ENCODE measurements at places on chromosomes 3 and 15.

DNA sequence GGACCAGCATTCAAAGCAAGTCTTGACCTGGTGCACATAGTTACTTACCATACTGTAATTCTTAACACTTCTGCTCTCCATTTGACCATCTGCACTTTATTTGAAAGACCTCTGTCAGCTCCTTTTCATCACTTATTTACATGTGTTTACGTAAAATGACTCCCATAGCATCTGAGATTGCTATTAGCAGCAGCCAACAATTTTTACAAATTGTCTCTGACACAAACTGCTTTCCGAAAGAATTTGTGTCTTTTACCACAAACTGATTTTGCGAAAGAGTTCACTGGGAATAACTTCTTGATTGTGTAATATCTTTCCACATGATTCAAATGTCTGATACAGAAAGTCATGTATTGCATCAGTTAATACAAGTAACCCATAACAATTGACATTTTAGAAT lies 144.1 kb upstream of the PEX5L start:
- no peak for DNase-seq

DNA sequence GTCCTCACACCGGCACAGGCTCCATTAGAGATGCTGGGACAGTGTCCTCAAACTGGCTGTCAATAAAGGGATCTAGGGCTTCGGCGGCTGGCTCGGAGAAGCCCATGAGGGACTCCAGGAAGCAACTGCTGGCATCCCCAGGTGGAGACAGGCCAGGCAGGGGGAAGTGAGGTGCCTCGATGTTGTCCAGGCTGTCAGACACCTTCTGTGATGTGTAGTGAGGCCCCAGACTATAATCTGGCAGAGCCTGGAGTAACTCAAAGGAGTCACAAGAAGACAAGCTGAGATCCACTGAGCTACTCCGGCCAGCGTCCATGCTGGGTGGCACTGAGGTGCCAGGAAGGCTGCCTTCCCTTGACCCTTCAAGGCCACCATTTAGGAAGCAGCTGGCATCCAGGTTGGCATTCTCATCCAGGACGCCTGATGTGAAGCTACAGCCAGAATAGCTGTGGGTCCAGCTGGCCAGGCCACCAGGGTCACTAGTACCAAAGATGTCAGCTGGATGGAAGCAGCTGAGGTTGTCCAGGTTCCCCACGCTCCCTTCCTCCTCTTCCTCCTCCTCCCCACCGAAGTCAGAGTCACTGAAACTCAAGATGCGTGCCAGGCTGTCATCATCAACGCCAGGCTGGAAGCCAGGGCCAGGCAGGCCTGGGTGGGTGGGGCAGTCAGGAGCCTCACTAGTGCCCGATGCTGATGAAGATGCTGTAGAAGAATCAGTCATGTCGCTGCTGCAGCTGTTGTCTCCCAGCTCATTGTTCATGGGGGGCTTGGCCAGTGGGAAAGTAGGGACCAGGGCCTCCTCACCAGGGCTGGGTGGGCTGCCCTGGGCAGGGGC lies 10.1 kb downstream of the CSRNP1 start:
- no peak for DNase-seq

GRCh38 chr15:88302373-88302772 lies 45.8 kb upstream of the NTRK3 start:
- DNase-seq: no peak

DNA sequence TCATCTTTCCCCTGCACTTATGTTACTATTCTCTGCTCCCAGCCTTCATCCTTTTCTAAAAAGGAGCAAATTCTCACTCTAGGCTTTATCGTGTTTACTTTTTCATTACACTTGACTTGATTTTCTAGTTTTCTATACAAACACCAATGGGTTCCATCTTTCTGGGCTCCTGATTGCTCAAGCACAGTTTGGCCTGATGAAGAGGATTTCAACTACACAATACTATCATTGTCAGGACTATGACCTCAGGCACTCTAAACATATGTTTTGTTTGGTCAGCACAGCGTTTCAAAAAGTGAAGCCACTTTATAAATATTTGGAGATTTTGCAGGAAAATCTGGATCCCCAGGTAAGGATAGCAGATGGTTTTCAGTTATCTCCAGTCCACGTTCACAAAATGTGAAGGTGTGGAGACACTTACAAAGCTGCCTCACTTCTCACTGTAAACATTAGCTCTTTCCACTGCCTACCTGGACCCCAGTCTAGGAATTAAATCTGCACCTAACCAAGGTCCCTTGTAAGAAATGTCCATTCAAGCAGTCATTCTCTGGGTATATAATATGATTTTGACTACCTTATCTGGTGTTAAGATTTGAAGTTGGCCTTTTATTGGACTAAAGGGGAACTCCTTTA lies 86.2 kb downstream of the TGFBR2 start:
- DNase-seq: no peak

GRCh38 chr3:46926039-46926438 lies 48.5 kb downstream of the PTH1R start:
- DNase-seq: no peak

DNA sequence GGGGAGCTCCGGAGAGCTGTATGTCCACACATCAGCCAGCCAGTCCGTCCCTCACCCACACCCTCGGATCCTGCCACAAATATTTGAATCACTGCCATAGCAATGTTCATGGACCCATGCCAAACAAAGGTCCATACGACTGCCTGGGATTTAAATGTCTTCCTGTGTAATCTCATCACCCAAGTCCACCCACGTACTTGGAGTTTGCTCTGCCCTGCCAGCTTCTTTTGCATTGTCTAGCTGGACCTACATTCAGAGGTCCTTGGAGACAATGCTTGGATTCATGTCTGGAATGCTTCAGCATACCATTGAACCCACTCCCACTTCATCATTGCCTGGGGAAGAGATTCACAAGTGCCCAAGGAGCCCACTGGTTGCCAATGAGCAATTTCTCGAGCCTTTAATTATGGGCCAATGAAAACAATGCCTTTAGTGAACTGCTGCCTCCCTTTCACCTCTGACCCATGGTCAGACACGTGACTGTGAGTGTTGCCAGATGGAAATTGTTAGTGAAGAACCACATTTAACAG lies 90.4 kb upstream of the PHLDB2 start:
- no peak for DNase-seq

GRCh38 chr3:53075743-53076140 lies 29.9 kb upstream of the SFMBT1 start:
- no peak for DNase-seq

DNA sequence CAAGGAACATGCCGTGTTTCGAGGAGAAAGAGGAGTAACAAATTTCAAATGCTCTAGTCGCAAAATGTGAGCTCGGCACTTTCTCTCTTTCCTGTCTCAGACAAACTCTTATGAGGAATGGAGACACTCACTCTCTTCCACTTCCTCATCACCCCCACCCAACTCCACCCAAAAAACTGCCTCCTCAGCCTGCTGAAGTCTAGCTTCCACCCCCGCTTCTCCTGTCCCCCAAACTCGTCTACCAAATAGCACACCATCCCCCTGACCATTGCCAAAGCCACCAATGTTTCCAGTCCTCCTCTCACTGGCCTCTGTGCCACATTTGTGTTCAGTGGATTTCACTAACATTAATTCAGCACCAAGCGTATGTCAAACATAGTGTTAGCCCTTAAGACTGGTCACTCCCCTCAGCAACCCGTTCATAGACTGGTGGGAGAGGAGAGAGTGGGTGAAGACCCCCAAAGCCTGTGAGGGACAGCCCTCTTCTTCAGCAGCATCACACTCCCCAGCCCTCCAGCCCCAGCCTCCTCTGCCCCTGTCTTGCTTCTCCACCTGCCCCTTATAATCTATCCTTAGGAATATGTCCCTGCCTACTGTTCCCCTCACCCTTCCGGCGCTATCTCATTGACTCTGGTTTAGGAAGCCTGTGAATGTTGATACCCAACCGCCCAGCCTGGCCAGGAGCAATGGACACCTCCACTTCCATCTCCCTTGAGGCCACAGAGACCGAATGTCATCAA lies 77.3 kb downstream of the FAM174B start:
- no peak for DNase-seq

DNA sequence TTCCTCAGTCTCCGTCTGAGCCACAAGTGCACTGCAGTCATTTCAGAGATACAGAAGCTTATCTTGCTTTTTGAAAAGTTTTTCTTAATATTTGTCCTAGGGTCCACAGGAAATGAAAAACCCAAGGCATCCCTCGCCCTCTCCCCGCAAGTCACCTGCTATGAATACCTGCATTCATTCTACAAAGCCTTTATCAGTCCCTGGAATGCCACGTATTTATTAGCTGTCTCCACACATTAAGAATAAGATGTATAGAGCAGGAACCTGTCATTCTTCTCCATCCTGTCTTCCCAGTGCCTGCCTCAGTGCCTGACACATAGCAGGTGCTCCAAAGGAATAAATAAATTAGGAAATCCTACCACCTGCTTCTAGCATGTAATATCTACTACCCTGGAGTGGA lies 73.3 kb upstream of the ICE2 start:
- DNase-seq: no peak

GRCh38 chr15:101458158-101458900 lies 31.2 kb downstream of the PCSK6 start:
- DNase-seq: no peak

DNA sequence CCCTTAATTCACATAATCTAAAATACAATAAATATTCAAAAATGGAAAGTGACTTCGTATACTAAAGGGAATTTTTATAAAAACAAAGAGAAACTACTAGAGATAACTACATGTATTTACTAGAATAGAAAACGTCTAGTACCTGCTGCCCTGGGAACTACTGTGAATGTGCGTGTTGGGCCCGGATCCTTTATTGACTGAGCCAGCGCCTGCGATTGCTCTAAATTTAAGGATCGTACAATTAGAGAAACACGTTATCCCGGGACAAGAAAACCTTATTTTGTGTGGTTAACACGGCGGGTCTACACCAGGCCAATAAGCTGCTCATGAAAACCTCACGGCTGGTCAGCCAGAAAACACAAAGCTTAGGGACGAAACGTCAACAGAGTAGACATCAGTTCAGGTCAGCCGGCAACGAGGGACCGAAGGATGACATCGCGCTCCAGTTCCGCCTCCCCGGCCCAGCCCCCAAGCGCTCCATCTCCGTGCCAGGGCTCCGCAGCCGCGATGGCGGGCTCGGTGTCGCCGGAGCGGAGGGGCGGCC lies 555 bp downstream of the TM2D3 start:
- DNase-seq: no peak

- no peak for DNase-seq
Measured at GRCh38 chr15:74800559-74801094, 12.0 kb upstream of the LMAN1L start.

DNA sequence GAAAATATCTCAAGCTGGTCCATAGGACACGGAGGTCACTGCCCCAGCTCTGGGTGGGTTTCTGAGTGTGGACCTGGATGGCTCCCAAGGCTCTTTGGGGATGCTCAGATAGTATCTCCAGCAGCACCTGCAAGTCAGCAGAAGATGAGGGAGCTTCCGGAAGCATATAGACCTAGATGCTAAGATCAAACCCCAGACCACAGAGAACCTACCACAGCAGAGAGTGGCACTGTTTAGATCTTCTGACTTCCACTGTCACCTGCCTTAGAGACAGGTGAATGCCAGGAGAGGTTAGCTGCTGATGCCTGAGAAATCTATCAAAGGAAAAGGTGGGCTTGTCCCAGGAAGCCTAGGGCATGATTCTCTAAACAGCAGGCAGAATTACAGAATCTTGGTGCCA lies 105.7 kb upstream of the TRPM1 start:
- no peak for DNase-seq

DNA sequence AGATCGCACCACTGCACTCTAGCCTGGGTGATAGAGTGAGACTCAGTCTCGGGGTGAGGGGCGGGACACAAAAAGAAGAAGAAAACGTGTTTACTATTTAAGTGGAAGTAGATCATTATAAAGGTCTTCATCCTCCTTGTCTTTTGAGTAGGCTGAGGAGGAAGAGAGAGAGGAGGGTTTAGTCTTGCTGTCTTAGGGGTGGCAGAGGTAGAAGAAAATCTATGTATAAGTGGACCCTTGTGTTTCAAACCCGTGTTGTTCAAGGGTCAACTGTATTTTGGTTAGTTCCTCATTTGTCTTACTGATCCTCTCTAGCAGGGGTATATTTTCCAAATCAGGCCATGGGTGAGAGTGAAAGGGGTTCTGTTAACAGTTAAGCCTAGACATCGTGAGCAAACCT lies 40.1 kb downstream of the TRIM71 start:
- no peak for DNase-seq

DNA sequence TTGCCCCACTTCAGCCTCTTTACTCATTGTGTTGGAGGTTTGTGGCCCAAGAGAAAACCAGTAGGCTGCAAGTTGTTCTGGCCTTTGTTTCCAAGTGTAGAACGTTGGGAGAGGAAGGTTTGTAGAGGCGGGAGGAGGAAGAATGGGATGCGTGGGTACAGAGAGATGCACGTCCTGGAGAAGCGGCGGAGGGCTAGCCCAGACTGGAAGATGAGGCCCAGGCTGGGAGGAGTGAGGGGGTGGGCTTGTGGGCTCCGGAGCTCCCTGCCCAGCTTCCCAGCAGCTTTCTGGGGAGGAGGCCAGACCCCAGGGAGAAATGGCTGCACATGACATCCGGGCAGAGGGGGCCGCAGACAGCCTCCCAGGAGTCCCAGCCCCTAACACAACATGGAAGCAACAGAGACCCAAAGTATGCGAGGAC lies 5.3 kb downstream of the PLA2G4F start:
- DNase-seq: no peak

DNA sequence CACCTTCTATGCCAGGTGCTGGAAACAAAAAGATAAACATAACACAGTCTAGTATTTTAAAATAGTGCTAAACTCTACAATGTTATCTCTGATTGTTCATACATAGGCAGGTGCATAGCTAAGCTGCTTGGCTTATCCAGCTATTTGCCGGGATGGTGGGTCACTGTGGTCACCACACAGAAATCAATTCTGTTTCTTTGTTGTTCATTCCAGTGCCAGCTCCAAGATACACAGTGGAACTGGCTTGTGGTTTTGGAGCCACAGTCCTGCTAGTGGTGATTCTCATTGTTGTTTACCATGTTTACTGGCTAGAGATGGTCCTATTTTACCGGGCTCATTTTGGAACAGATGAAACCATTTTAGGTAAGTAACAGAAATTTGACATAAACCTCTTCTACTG lies 130.2 kb downstream of the IL1RAP start:
- no peak for DNase-seq

GRCh38 chr15:29270976-29271375 lies 1.4 kb upstream of the NSMCE3 start:
- no peak for DNase-seq

- DNase-seq: no peak
Measured at GRCh38 chr15:90059208-90059985, 42.9 kb downstream of the IDH2 start.

DNA sequence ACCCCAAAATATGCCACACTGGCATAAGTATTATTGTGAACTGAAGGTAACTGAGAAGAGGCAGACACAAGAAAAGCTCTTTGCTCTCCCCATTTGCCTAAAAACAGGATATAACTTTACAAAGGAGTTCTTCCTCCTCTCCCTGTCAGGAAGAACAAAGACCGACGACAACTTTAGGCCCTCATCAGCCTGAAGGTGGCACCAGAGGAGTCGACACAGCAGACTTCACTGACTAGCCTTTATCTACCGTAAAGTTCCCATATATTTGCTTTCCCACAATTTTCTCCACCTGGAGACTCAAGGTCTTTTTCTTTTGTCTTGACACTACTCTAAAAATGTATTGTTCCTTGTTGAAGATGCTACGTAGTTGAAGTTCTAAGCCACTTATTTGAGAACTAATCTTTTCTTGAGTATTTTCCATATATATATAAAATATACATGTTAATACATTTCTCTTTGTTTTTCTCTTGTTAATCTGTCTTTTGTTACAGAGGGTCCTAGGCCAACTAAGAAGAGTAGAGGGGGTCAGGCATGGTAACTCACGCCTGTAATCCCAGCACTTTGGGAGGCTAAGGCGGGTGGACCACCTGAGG lies 16.2 kb upstream of the XIRP1 start:
- no peak for DNase-seq

GRCh38 chr3:19526071-19526470 lies 377.8 kb downstream of the KCNH8 start:
- DNase-seq: no peak

Measured in NCI-H1417 treated with DMSO at 0.1 percent for 48 hours (cell line).